ENCODE measurements at places on chromosomes 12 and 14.

GRCh38 chr12:89951050-89951693 lies 242.5 kb upstream of the ATP2B1 start:
- DNase-seq = no peak

- no peak for DNase-seq
Observed at GRCh38 chr12:87807086-87807485, 222.1 kb downstream of the C12orf50 start.

DNA sequence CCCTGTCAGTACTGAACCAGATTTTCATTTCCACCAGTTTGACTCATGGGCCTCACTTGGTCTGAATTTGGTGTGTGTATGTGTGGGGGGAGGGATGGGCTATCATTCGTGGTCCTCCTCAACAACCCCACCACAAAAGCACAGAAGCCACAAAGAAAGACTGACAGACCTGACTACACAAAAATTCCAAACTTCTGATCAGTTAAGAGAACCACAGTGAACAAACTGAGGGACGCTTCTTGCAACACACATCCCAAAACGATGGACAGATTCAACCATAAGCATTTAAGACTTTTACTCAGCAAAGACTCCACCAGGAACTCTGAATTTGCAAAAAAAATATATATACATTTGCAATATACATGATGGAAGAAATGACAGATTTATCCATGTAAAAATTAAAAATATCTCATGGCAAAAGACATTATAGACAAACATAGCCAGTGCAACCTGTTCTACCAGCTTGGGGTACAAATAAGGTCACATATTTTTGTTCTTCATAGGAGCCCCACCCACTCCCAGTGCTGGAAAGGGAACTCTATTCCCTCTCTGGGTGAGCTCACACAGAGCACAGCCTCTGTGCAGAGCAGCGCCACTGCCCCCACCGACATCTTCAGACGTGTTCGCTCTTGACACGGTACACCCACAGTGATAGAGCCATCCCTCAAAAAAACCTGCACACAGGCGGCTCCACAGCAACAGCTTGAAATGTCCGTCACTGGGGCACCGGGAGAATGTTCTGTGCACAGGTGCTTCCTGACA lies 49.7 kb downstream of the JAG2 start:
- DNase-seq = no peak

DNA sequence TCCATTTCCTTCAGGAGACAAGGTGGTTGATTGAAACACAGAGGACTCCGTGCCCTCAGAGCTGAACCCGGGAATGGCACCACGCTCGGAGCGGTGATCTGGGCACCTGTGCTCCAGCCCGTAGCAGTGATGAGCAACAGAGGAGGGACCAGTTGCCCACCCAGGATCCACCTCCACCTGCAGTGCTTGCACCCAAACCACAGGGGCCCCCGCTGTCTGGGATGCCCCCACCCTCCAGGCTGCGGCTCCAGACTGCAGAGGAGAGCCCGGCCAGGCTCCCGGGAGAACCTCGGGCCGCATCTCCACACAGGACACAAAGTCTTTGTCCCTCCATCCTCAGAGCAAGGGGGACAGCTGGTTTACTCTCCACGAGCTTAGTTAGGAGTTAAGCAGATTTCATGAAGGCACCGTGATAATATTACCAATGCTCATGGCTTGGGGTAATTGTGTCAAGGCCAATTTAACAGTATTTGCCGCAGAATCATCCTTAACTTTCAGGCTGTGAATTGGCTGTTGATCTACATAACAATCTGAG lies 100.6 kb downstream of the TNFAIP2 start:
- DNase-seq = no peak

- no peak for DNase-seq
Observed at GRCh38 chr12:20808521-20808920, 2.0 kb upstream of the SLCO1B3 start.

DNA sequence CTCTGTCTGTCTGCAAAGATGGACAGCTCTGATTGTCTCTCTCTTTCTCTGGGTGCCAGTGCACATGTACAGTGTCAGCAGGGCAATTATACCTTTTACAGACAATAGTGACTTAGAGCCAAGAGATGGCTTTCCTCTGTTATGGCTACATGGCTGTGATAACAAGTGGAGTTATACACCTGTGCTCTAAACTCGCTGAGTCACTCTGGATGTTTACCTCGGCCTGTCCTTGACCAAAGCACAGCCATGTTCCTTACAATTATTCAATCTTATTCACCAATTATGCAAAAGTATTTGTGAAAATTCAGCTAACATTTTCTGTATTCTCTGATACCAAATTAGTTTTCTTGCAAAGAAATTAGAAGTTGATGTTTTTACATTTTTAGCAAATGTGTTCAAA lies 475.5 kb upstream of the CCDC196 start:
- no peak for DNase-seq

DNA sequence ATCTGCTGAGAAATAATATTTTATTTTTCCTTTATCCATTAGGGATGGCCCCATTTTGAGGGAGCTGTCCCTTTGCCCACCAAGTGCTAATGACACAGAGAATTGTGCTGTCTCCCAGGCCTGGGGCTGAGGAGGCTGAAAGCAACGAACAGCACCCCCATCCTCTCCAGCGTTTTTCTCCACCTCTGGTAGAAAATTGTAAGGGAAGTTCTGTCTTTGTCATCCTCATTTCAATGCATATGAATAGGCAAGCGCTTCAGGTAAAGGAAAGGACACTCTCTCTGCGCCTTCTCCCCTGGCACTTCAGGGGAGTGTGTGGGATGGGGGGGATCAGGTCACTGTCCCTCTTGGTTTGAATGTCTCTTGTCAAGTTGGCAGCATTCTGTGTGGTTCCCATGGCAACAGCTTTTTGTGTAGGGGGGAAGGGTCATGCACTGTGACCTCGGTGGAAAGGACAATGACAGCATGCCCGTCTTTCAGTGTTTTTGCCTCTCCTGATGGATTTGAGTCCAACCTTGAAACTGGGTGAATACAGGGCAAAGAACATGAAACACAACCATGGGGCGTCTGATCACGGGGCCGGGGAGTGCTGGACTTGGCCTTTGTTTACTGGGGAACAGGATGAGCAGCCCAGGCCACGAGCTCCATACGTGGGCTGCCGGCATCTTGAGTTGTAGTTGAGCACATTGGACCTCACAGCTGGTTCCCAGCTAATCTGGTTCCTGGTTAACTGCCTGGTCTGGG lies 230.2 kb downstream of the VRK1 start:
- DNase-seq = no peak

DNA sequence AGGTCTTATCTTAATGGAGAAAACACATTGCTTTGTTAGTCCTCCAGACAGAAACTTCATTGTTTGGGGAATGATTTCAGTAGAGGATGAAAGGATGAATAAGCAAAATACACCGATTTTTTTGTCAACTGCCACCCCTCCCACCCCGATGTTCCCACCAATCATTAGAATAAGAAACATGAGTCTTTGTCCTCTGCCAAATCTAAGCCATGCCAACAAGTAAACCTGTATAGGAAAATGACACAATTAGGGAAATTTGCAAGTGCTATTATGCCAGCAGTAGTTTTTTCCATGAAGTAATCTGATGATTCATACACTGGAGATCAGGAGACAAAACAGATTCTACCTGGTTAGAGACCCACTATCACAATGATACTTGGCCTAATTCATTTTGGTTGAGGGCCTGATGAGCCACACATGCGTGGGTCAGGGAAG lies 35.9 kb downstream of the FLRT2 start:
- DNase-seq = no peak

DNA sequence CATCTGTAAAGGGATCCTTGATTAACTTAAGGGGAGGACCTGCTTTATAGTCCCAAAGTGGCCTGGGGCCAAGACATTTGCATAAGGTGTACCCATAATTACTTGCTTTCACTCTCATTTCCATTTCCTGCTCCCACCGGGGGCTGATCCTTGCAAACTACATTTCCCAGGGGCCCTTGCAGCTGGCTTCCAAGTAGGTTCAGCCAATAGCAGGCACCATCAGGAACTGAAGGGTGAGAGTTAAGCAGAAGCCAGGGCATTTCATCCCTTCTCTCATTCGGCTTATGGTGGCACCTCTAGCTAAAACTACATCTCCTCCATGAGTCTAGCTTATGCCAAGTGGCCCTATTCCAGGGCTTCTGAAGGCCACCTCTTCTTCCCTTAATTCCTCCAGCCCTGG lies 88.8 kb downstream of the CCDC60 start:
- DNase-seq = no peak
